ENCODE measurements at places on chromosomes 6 and 20.

DNA sequence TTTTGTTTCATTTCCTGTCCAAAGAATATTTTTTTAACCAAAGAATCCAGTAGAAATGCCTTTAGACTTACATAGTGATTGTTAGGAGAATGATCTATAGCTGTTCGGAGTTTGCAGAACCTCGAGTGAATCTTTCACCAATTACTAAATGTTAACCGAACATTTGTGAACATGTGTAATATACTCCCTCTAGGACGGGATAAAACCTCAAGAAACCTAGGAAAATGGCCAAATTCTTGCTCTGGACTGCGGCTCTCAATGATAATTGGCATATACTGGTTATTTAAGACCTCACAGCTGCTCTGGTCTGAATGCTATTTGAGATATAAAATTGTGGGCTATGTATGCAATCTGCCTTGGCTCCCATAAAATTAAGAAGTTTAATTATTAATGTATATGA is 137.1 kb downstream of the PACRG start:
- H3K4me3 ChIP-seq: no peak overlapping the region
- H3K27me3 ChIP-seq: no peaks in the 10 kb centered on the region
- ATAC-seq: no peak

DNA sequence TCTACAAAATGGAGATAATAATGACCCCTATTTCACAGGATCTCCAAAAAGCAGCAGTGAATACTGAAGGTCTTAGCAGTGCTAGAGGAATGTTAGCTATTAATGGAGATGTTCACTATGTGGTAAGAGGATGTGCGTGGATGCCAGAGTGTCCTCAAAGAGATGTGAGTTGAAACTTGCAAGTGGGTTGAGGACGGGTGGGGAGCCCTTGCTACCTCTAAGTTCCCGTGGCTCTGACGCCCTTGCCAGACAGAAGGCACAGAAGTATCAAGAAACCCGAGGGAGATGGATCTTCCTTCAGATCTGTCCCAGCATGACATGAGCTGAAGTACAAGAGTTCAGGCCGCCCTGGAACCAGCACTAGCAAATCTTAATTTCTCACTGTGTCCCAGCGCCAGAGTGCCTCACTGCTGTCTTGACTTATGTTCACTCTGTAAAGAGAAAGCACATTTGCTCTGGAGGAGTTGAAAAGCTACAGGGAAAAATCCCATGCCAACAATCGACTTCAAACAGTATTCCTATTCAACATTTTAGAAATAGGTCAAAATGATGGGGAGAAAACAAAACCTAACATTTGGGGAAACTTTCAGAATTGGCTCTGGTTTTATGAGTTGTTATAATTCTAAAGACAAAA is 59.5 kb downstream of the FYN start:
- no peak overlapping the region for H3K4me3 ChIP-seq
- no peak overlapping the region for H3K27ac ChIP-seq
- peaks cover 34% of the 10 kb centered on the region for H3K4me1 ChIP-seq
- ATAC-seq: no peak

- H3K4me3 ChIP-seq: no peak overlapping the region
- ATAC-seq: no peak
- peaks cover 10% of the 10 kb centered on the region for H3K4me1 ChIP-seq
- H3K27ac ChIP-seq: no peak overlapping the region
- no peaks in the 10 kb centered on the region for H3K36me3 ChIP-seq
- no peaks in the 10 kb centered on the region for H3K27me3 ChIP-seq
Observed at GRCh38 chr20:15642676-15643075, 930.6 kb downstream of the KIF16B start.

- H3K27ac ChIP-seq: no peak overlapping the region
- H3K27me3 ChIP-seq: peaks cover 19% of the 10 kb centered on the region
- H3K36me3 ChIP-seq: no peaks in the 10 kb centered on the region
- H3K4me3 ChIP-seq: no peak overlapping the region
- ATAC-seq: peak; percentile 84
Observed at GRCh38 chr20:17843246-17844132, 125.1 kb downstream of the SNX5 start.

DNA sequence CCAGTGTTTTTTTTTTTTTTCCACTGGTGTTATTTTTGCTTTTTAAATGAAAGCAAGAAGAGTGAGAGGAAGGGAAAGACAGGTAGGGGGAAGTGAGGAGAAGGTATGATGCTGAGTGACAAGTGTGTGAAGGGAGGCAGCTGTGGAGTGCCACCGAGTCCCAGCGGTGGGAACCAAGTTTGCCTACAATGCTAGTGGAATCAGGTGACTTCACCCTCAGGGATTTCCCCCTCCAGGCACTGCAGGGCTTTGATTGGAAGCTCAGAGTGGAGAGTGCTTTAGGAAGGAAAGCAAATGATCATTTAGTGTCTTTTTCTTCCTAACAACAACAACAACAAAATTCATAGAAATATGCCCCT is 120.5 kb upstream of the ENPP5 start:
- no peak overlapping the region for H3K4me3 ChIP-seq
- H3K27ac ChIP-seq: no peak overlapping the region
- peaks cover 37% of the 10 kb centered on the region for H3K27me3 ChIP-seq
- peak; percentile 65 for ATAC-seq

- no peak for ATAC-seq
- H3K4me3 ChIP-seq: no peak overlapping the region
- H3K27me3 ChIP-seq: no peaks in the 10 kb centered on the region
- H3K27ac ChIP-seq: no peak overlapping the region
- no peaks in the 10 kb centered on the region for H3K4me1 ChIP-seq
Observed at GRCh38 chr6:55046869-55047422, 127.4 kb upstream of the HCRTR2 start.

GRCh38 chr6:143608906-143609305 is 68.9 kb upstream of the PHACTR2 start:
- no peaks in the 10 kb centered on the region for H3K27me3 ChIP-seq
- no peaks in the 10 kb centered on the region for H3K36me3 ChIP-seq
- H3K4me1 ChIP-seq: no peaks in the 10 kb centered on the region
- no peak overlapping the region for H3K4me3 ChIP-seq
- H3K27ac ChIP-seq: no peak overlapping the region
- ATAC-seq: no peak

DNA sequence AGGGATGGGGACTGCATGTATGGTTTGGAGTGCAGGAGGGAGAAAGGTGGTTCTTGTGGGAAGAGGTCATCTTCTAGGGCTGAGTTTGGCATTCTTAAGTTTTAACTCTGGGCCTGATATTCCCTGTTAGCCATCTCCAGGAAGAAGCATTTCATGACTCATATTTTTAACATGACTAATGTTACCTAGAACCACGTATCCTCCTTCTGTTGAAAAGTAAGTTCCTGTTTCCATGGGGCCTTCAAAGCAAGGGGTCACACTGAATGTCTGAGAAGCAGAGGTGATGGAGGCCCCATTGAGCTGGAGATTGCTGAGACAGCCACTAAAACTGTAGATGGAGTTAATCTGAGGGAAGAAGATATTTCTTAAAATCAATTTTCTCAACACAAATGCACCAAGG is 30.2 kb downstream of the FAM229B start:
- no peak overlapping the region for H3K27ac ChIP-seq
- no peak for ATAC-seq
- H3K36me3 ChIP-seq: no peaks in the 10 kb centered on the region
- H3K4me1 ChIP-seq: no peaks in the 10 kb centered on the region
- no peak overlapping the region for H3K4me3 ChIP-seq

DNA sequence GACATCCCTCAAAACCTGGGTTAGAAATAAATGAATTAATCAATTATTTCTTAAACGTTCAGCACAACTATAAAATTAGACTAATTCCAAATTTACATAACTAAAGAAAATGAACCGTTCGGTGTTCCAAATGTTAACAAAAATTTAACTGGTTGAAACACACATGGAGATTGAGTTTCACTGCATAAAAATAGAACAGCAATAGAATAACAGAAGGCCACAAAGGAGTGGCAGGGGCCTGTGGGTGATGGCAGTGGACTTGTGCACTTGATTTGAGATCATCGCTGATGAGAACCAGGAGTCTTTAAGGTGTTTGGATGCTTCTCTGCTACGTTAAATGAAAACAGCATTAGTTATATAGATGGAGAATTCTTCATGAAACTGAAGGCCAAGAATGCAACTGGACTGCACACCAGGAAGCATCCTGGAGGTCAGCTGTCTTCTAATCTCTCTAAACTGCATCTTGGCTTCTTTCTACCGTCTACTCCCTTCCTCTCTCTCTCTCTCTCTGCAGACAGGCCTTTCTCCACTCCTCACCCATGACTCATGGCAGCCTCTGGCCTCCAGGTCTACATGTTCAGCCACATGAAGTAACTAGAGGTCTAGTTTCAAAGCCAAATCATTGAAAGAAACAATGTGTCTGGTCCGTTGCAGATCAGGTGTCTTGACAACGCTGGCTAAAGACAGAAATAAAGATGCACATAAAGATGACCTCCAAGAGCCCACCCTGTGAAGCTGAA is 111.3 kb downstream of the SIM1 start:
- no peaks in the 10 kb centered on the region for H3K4me1 ChIP-seq
- ATAC-seq: no peak
- no peak overlapping the region for H3K4me3 ChIP-seq
- no peaks in the 10 kb centered on the region for H3K27me3 ChIP-seq

DNA sequence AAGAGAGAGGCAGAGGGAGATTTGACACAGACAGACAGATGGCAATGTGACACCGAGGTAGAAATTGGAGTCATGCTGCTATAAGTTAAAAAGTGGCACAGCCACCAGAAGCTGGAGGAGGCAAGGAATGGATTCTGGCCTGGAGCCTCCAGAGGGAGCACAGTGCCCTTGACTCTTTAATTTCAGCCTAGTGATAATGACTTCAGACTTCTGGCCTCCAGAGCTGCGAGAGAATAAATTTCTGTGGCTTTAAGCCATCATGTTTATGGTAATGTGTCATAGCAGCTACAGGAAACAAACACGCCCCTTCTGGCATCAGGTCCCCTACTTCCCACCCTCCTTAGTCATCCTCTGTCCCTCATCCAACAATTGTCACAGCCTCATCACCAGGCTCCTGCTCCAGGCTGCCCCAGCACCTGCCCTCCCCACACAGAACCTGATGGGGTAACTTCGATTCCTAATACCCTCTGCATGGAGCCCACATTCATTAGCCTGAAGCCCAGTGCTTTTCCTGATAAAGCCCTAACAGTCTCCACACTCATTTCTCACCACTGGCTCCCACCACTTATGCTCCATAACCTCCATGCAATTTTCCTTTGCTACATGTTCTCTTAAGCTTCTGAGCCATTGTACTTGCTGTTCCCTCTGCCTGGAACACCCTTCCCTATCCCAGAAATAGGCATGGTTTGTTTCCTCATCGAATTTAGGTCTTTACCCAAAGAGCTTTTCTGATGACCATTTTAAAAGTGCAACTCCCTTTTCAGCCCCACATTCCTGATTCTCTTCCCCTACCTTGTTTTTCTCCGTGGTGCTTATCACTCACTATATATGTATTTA is 69.7 kb upstream of the TOX2 start:
- peaks cover 9% of the 10 kb centered on the region for H3K27me3 ChIP-seq
- H3K4me3 ChIP-seq: no peak overlapping the region
- ATAC-seq: no peak
- no peak overlapping the region for H3K27ac ChIP-seq

DNA sequence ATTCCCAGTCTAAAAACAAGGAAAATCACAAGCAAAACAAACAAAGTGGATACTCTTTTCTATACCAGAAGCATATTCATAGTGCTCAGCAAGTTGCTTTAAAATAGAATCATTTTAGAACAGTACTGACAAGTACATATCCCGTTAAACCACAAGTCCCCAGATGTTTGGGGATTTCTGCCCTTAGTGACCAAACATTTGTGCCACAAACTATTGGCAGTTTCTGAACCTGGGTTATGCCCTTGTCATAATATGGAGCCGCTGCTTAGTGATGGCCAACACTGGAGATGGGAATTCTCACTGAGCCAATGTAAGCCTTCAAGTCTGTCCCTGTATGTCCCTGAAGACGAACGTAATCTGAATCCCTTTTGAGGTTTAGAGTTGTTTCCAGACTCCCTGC is 436.7 kb upstream of the JAG1 start:
- no peaks in the 10 kb centered on the region for H3K36me3 ChIP-seq
- ATAC-seq: no peak
- H3K4me3 ChIP-seq: no peak overlapping the region
- H3K4me1 ChIP-seq: no peaks in the 10 kb centered on the region
- H3K27me3 ChIP-seq: no peaks in the 10 kb centered on the region
- no peak overlapping the region for H3K27ac ChIP-seq

DNA sequence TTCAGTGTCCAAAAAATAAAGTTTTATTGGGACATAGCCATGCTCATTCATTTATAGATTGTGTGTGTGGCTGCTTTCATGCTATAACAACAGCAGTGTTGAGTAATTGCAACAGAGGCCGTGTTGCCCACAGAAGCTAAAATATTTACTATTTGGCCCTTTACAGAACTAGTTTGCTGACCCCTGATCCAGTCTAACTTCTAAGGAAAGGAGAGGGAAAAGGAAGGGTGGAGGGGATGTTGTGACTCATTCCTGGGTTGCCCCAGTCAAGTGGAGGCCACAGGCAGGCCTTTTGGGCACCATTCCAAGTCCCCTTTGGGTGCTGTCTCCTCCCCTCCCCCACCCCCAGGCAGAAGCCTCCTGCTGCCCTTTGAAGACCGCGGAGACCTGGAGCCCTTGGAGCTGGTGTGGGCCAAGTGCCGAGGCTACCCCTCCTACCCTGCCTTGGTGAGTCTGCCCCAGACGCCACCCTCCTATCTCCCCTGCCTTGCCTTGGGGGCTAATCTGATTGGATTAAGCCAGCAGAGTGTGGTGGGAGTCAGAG is 28.4 kb downstream of the BRPF3 start:
- H3K27ac ChIP-seq: no peak overlapping the region
- H3K27me3 ChIP-seq: no peaks in the 10 kb centered on the region
- no peak for ATAC-seq
- H3K4me1 ChIP-seq: no peaks in the 10 kb centered on the region

- no peaks in the 10 kb centered on the region for H3K36me3 ChIP-seq
- H3K4me1 ChIP-seq: no peaks in the 10 kb centered on the region
- no peak for ATAC-seq
- no peaks in the 10 kb centered on the region for H3K27me3 ChIP-seq
- H3K27ac ChIP-seq: no peak overlapping the region
Observed at GRCh38 chr6:78670802-78671201, 196.5 kb upstream of the IRAK1BP1 start.

- ATAC-seq: no peak
- no peak overlapping the region for H3K4me3 ChIP-seq
- no peaks in the 10 kb centered on the region for H3K4me1 ChIP-seq
- H3K36me3 ChIP-seq: no peaks in the 10 kb centered on the region
Observed at GRCh38 chr6:71033171-71033570, 76.3 kb upstream of the B3GAT2 start.

- H3K4me1 ChIP-seq: no peaks in the 10 kb centered on the region
- ATAC-seq: peak; percentile 27
- H3K4me3 ChIP-seq: no peak overlapping the region
- no peaks in the 10 kb centered on the region for H3K36me3 ChIP-seq
Observed at GRCh38 chr6:141107591-141108160, 1025.0 kb upstream of the GJE1 start.

- peak; percentile 91 for ATAC-seq
- H3K4me1 ChIP-seq: peaks cover 16% of the 10 kb centered on the region
- peak overlapping the region; percentile 82 for H3K27ac ChIP-seq
- H3K4me3 ChIP-seq: peak overlapping the region; percentile 88
Observed at GRCh38 chr6:33161354-33162331, 30.6 kb downstream of the COL11A2 start.

DNA sequence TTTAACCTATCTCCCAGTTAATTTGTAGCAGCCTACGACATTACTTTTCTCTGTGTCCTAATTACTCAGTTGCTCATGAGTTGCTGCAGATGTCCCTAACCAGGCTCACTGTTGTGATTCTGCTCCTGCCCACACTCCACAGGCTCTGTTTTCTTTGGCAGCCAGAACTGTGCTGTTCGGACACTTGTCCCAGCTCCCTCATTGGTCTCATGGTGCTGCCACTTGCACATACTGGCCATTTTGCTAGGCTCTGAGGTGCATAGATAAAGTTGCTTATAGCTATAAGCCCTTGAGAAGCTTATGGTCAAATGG is 55.0 kb downstream of the NOX3 start:
- H3K27me3 ChIP-seq: no peaks in the 10 kb centered on the region
- no peak overlapping the region for H3K4me3 ChIP-seq
- ATAC-seq: no peak
- H3K4me1 ChIP-seq: peaks cover 7% of the 10 kb centered on the region
- H3K36me3 ChIP-seq: no peaks in the 10 kb centered on the region
